ENCODE measurements at places on chromosomes 16 and 17.

DNA sequence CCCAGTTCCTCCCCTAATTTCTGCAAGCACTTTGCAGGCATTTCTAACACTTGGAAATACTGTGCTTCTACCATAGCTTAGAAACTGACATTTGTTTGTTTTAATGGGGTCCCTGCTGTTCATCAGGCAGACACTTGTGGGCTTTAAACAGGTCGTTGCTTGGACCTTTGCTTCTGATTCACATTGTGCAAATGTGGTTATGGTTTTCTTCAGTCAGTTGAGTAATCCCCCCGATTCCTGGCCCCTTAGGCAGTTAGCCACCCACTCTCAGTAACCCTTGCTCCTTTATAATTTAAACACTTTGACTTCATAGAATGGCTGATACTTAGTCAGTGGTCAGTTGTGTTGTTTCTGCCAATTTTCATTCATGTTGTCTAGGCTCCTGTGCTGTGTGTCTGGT, 39.4 kb downstream of the SLC47A1 start:
- DNase-seq: no peak

DNA sequence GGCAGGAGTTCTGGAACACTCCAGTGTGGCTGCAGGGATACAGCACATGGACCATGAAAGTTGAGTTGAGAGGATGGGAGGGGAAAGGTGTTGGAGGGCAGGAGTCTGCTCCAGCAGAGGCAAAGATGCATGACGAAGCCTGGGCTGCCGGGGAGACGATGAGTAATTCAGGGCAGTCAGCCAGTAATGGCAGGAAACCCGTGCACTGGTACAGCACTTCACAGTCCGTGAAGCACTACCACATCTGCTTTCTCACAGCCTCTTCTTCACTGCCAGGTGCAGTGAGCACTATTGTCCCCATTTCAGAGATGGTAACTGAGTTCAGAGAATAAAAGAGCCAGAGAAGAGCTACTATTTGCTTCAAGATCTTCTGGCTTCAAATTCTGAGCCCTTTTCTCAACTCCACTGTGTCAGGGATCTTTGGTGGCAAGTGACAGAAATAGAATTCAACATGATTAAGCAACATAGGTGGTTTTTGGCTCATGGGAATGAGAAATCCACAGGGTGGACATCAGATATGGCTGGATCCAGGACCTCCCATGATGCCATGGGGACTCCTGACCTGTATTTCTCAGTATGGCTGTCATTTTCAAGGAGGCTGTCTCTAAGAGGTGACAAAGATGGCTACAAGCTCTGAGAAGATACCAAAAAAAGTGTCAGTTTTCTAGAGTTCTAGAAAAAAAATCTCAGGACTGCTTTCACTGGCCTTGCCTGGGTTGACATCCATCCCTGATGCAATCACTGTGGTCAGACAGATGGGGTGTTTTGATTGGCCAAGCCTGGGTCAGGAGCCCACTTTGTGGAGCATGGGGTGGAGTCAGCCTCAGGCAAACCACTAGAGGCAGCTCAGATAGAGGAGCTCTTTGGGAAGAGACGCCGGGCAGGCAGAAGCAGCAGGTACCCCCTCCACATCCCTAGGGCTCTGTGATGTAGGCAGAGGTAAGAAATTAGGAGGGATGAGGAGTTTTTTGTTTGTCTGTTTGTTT, 24.7 kb downstream of the IL21R start:
- peak; percentile 37 for DNase-seq

GRCh38 chr16:72783716-72784318, 264.1 kb downstream of the ZFHX3 start:
- no peak for DNase-seq

GRCh38 chr17:31586946-31587345, 195.5 kb downstream of the RAB11FIP4 start:
- DNase-seq: no peak

GRCh38 chr16:84881702-84882521, 62.1 kb downstream of the CRISPLD2 start:
- DNase-seq: no peak

All from NCI-H1092 (cell line).